ENCODE measurements at places on chromosomes 7 and 10.
A peak's percentile ranks its signal among the peaks of the same experiment; 100 is the strongest.

DNA sequence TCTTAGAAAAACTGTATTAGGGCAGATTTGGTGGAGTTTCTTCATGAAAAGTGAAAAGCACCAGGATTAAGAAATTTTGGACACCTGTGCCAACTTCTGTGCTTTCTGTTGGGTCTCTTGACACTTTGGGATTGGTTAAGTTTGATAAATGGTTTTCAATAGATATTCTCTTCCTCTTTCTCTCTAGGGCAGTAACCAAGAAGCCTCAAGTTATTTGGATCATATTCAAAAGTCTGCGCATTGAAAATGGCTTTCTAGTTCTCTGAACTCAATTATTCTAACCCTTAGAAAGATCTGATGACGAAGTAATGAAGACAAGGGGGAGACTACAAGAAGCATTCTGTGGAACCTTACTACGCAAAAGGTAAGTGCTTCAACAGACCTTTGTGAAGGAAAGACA, 144.0 kb upstream of the CCDC6 start:
- DNase-seq = no peak

DNA sequence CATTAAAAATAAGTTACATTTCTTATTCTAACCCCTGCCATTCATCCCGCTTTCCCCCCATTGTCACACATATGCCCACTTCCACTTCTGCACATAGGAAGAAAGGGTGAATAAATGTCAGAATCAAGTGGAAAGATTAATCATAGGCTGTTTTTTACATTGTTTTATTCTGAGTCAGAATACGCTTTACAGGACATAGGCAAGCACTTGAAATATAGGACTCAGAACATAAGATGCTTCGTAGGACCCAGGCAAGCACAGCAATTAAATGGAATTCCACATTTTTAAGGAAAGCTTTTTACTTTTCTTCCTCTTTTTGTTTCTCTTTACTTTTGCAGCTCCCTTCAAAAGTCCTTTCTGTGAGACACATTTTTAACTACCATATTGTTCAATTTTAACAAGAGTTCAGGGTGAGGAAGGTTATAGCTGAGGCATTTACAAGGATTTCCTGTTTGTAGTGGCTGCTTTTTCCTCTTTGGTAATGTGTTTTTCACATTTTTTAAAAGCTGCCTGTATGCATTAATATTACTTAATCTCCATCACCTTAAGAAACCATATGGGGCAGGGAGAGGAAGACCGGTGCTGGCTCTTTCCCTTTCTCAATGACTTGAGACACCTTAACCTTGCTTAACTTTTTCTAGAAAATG, 130.0 kb downstream of the TES start:
- no peak for DNase-seq

DNA sequence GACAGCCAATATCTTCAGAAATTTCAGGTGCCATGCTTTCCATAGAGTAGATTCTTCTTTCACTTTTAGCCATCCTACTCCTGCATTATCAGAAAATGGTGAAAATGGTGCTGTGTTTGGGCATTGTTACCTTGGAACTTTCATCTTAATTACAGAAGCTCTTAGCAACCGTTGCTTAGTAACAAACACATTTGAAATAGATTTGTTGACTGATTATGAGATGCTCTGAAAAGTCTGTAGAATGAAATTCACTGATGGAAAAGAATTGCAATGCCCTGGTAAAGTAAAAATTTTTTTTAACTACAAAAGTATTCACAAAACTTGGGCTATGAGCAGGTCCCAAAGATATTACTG, 249.3 kb upstream of the NEBL start:
- DNase-seq = no peak

GRCh38 chr7:155471718-155472117, 13.8 kb downstream of the EN2 start:
- no peak for DNase-seq

DNA sequence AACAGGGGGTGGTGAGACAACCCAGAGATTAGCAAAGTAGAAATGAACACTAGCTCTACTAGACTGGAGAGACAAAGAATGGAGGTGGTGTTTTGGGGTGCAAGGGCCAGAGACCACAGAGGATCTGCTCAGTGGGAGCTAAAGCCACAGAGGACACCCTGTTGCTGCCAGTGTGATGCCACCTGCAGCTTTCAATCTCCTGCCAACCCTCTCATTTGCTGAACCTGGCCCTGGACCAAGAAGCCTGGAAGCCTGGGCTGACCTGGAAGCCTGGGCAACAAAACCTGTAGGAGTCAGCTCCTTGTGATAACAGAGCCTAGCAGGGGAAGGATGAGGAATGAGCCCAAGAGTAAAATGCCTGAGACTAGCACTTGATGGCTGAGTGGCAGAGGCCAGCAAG, 81.1 kb upstream of the ADO start:
- DNase-seq = no peak

DNA sequence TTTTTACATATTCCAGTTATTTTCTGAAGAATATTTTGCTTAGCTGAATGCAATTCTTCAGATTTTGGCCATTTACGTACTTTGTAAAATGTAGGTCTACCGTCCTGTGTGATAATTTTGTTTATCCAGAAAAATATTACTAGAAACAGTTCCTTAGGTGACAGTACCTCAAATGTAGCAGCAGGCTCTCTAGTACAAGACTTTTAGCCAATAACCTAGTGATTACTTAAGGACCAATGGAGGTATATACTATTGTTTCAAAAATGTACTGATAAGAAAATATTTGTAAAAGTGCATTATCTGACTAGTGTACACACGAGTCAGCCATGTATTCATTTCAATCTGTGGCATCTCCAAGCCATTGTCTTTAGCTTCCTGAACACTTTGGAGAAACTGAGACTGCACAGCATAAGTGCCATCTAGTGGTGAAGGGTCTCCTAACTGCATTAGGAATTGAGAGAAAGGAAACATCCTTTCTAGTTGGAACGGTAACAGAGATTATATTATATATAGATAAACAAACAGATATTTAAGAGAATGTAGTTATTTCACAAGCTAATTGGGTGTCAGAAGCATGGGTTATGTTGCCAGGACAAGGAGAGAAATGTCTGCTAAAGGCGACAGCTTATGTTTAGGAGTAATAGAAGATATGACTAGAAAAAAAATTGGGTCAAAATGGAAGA, 23.7 kb downstream of the RTKN2 start:
- DNase-seq = peak; percentile 90

GRCh38 chr10:100826031-100826651, 80.8 kb downstream of the PAX2 start:
- peak; percentile 65 for DNase-seq

DNA sequence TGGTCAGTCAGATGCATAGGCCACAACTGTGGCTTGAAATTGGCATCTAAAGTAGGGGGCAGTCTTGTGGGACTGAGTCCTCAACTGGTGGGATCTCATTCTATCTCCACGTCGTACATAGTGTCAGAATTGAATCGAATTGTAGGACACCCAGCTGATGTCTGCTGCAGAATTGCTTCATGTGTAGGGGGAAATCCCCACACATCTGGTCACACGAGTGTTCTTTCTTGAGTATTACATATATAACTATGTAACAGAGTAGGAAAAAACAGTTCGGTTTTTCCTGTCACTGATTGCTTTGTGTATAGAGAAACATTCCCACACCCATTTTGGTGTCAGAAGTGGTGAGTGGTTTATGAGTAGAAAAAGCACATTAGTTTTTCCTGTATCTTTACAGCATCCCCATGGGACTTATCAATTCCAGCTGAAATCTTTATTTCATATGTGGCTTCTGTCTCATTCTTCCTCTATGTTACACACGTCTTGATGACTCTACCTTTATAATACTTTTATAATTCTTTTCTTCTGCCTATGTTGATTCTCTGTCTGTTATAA, 79.4 kb upstream of the PCGF5 start:
- no peak for DNase-seq

GRCh38 chr10:78742730-78743615, 325.8 kb upstream of the ZMIZ1 start:
- DNase-seq = no peak

GRCh38 chr7:100602889-100603725, 944 bp downstream of the PCOLCE start:
- no peak for DNase-seq

DNA sequence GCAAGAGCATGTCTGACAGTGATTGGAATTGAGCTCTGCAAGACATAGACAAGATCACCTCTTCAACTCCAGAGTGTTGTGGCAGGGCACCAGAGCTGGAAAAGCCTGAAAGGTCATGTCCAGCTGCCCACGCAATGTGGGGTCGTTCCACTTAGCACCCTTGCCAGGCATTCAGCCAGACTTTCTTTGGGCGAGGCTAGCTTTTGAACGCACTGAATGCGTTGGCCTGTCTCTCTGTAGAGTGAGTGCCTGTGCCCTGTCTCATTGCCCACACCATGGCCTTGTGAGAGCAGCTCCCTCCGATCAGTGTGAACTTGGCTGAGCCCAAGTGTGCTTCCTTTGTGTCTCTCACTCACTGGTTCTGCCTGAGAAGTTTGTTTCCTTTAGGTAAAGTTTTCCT, 23.3 kb downstream of the UBTD1 start:
- no peak for DNase-seq

DNA sequence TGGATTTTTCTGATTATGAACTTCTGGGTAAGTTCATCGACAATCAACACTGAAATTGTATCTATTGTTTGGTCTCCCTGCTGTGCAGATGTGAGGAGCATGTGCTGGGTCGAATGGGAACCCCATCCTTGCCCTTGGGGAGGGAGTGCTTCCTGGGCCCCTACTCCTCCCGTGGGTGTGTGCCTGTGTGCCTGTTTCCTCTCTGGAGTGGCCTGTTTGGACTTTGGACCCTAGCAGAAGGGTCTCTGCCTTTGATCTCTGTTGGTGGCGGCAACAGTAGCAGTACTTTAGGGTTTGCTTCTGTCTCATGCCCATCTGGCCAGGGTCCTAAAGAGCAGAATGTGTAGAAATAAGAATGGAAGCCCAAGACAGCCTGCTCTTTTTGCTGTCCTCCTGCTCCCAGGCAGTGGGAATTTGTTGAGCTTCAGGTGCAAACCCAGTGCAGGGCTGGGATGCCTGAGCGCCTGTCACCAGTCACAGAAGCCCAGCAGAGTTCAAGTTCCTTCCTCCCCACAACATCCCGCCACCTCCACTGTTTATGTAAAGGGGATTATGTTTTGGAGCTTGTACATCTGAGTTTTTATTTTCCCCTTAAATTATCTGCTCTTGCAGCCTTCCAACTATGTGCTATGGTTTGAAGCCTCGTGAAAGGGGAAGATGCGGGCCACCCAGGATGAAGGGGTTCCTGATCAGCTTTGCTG, 1.5 kb upstream of the TACR2 start:
- DNase-seq = no peak

DNA sequence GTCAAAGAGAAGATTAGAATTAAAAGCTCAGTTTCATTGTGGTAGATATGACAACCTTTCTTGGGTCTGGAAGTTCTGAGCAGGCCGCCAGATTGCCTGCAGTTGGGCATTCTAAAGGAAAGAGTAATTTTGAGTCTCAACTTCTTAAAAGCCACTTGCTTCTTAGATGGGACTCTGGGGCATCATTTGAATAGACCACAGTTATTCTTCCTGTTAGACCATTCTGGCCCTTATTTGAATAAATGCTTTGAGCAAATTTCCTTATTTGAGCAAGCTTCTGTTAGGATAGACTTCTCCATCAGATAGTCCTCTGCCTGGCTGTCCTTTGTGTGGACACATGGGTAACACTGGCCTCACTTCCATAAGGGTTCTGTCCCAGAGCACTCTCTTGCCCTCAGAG, 40.2 kb downstream of the SND1 start:
- DNase-seq = peak; percentile 53

- DNase-seq = no peak
These were observed 23.6 kb upstream of the HBP1 start for GRCh38 chr7:107145067-107145838.

DNA sequence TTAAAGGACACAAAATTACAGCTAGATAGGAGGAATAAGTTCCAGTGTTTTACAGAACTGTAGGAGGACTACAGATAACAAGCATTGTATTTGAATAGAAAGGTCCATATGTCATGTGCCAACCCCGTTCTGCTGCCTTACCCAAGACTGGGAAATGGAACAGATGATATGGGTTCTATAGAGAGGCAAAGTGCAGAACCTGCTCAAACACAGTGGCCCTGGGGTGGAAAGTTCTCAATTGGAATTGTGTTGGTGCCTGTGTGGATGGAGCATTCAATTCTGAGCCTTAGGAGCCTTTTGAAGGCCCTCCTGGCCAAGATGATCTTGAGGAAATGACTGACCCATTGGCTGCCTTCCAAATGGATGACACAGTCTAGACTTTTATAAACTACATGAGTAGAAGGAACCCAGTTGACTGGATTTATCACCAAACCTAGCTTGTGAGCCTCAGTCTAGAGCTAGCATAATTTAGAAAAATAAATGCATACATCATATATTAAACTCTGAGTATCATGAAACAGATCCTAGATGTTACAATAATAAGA, 4.1 kb upstream of the PRSS1 start:
- DNase-seq = no peak

- no peak for DNase-seq
These were observed 100.0 kb upstream of the EGR2 start for GRCh38 chr10:62916141-62916603.

- DNase-seq = no peak
These were observed 14.0 kb downstream of the SLC13A4 start for GRCh38 chr7:135713836-135714470.

DNA sequence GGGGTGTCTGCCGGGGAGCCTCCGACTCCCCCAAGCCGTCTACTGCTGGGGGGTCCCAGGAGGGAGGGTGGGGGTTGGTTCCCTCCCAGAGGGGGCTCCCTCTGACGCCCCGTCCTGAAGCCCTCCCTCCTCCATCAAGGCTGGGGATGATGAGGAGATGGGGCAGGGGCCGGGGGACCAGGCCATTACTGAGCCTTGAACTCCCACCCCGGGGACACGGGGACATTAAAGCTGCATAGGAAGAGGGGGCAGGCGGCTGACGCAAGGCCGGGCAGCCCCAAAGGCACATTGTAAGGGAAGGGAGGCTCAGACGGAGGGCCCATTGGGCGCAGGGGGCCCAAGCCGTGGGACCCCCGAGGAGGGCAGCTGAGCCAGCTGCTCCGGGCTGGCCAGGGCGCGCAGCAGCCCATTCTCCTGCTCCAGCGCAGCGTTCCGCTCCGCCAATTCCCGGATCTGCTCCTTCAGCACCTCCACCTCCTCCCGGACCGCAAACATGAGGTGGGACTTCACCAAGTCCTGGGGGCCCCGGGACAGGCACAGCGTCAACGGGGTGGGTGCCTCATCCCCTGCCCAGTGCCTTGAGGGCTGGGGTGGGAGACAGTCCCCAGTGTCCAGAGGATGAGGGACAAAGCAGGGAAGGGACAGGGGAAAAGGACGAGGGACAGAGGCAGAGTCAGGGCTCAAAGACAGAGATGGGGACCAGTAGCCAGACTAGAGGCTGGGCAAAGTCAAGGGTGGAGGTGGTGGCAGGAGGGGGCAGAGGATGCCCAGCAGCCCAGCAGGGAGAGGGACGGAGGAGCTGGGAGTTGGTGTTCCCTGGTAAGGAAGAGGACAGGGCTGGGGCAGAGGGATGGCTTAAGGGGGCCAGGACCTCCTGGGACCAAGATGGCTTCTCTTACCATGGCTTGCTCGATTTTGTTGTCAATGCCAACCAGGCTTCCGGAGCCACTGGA, 2.9 kb upstream of the SPACDR start:
- DNase-seq = no peak

GRCh38 chr10:62323751-62324150, 50.4 kb upstream of the ZNF365 start:
- DNase-seq = no peak

GRCh38 chr10:79140085-79140793, 71.5 kb downstream of the ZMIZ1 start:
- no peak for DNase-seq

All from Karpas-422 (cell line).